Ureter (tissue), 1 donor: ENCODE measurements at places on chromosomes 2 and 18. TPM values are rescaled to one million over a fixed set of nuclear protein-coding genes. Genes with fewer than 3 reads are reported as not detected.

DNA sequence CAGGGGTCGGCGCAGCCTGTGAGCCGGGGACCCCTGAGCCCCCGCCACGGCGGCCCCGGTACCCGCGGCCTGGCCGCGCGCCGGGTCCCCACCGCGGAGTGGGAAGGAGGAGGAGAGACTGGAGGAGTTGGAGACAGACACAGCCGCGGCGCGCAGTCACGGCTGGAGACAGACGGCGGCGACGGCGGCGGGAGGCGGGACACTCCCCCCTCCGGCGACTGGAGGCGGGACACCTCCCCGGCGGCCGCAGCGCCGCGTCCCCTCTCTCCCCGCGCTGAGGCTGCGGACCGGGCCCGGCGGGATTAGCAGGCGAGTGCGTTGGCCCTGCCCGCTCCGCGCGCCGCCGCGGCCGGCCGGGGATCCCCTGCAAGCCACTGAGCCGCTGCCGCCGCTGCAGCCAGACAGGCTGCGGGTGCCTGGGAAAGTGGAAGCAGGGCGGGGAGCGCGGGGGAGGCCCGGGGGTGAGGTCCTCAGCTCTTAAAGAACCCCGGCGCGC lies 1.0 kb upstream of the LDLRAD4 start:
- DNase-seq, result peak; percentile 61

Gene CDH7
- not detected for total RNA-seq

- no peak for DNase-seq
Measured at GRCh38 chr2:181817509-181817908, 74.0 kb upstream of the ITPRID2 start.

- DNase-seq, result no peak
Measured at GRCh38 chr2:26475037-26475436, 2.9 kb downstream of the OTOF start.

GRCh38 chr2:182730486-182730885 lies 14.4 kb downstream of the DNAJC10 start:
- DNase-seq, result no peak

DNA sequence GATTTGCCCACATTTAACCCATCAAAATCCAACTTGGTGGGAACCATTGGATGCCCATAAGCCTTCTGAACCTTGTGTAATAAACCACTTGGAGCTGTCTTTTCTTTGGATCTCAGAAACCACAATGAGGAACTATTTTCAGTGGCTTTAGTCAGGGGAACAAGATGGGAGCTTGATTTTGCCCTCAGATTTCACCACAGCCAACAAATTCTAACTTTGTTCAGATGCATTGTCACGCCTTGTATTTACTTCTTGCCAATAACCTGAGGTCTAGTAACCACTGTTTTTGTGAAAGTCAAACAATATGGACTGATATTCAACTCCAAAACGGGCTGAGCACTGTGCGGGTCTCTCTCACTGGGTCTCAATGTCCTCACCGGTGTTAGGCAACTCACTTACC lies 508.2 kb downstream of the TNS1 start:
- no peak for DNase-seq

Gene KLF11
- total RNA-seq, result 18.8 TPM

- peak; percentile 76 for DNase-seq
Measured at GRCh38 chr2:176637486-176638166, 368.4 kb downstream of the MTX2 start.

DNA sequence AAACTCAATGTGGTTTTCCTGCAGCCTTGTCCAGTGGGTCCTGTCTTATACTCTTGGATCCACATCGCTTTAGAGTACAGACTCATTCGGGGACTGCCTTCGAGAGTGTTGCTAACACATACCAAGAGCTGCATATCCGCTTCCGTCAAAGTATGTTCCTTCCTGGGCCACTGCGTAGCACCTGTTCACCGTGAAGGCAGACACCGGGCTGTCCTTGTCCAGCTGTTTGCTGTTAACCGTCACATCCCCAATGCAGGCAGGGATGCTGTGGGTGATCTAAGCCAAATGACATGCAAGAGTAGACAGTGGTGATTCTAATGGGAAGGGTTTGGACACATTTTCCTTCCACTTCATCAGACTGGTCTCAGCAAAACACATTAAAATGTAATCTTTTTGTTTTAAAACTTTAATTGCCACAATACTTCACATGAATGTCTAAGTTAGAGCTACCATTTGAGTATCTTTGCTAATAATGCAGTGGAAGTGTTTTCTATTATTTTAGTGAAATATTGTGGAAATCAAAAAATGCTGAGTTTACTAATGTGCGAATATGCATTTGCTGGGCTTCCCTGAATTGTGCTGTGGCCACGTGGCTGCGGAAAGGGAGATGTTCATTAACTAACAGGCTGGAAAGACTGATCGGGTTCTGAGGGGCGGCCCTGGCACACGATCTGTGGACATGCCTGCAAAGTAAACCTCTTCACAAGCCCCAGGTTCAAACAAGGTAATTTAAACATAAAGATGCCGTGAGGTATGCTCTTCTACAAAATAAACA lies 169.1 kb downstream of the LAMA1 start:
- DNase-seq, result no peak

DNA sequence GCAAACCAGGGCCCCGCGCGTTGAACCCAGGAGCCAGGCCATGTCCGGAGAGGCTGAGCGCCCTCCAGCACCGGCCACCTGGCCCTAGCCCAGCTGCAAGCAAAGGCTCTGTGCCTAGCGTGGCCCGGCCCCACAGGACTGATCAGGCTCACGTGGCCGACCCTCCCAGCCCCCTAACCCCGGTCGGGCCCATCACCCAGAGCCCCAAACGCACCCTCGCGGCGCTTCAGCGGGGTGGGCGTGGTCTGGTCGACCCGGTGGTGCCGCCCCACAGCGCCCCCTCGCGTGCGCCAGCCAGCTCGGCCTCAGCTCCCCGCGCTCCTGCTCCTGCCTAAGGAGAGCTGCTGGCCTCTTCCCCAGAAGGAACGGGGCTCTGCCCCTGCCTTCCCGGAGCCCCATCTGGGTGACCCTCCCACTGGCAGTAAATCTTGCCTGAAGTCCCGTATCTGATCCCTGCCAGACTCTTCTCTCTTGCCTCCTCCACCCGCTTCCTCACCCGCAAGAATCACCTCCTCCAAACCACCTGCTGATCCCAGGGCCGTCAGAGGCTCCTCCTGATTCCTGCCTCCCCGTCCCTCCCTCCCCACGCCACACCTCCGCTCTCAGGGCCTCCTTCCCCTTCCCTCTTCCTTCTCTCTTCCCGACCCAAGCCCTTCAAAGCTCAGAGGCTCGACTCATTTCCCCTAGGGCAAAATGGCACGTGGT lies 12.3 kb upstream of the TEX51 start:
- peak; percentile 51 for DNase-seq

- DNase-seq, result no peak
Measured at GRCh38 chr2:169461143-169461542, 18.2 kb upstream of the BBS5 start.

GRCh38 chr2:10028407-10028987 lies 14.9 kb upstream of the KLF11 start:
- DNase-seq, result peak; percentile 40

DNA sequence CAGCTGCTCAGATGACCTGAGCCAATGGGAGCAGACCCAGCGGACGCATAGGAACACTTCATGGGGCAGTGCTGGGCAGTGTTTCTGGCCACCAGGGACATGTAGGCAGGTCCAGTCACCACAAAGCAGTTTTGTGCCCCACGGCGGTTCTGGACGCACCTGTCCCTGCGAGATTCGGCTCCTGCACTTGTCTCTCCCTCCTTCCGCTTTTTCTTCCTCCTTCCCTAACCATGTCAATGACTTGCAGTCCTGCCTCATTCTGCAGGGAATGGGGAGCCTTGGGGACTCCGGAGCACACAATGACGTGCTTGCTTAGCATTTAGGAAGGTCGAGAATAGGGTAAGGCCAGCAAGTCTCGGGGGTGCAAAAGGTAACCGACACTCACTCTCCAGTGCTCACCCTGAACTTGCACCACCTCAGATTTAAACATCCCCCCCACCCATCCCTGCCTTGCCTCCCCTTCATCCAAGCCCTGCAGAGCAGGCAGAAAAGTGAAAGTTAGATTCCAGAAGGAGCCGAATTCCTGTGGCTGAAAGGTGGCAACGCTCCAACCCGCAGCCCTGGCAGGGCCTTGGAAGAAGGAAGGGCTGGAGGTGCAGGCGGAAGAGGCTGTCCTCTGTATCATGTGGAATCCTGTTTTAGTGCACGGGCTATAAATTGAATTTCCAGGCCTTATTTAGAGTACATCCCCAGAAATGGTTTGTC lies 40.5 kb upstream of the ATG16L1 start:
- DNase-seq, result peak; percentile 74

DNA sequence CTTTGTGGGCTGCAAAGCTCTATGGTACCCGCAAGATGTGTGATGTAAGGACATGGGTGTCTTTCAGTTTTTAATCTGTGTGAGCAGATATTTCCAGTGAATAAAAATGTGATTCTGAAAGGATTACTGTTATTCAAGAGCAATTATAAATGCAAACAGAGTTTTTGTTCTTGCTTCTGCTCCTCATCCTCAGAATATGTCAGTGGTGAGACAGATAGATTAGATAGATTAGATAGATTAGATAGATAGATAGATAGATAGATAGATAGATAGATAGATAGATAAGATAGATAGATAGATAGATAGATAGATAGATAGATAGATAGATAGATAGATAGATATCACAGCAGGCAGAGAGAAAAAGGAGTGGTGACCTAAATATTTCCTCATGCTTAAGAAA lies 142.6 kb downstream of the RTN4 start:
- DNase-seq, result no peak

DNA sequence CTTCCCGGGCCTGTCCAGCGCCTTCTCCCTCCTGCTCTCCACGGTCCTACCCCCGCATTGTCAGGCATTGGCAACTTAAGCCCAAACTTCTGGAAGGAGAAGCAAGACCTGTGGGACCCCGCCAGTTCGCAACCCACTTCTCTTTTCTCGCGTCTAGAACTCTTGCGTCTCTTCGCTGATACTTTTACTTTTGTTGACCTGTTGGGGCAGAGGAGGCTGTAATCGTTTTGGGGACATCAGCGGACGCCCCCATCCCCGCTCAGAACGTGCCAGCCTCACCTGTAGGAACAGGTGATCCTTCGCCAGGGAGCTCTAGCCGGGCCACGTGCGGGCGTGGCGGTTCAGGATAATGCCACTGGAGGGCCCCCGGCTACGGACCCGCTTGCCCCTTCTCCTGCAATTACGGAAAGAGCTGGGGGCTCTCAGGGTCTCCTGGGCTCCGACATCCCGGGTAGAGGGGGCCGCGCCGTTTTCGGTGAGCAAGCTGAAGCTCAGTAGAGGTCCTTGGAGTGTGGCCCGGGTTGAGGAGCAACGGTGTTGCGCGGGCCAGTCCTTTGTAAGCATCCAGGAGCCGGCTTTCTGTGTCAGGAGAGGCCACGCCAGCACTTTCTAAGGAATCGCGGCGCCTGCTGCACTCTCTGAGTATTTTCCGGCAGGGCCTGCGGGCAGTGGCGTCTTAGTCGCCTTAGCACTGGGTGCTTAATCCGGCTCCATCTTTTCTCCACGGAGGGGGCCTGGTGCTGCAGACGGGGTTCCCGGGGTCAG lies 1.6 kb downstream of the MTCL1 start:
- DNase-seq, result peak; percentile 61

Gene SPP2
- total RNA-seq, result not detected

DNA sequence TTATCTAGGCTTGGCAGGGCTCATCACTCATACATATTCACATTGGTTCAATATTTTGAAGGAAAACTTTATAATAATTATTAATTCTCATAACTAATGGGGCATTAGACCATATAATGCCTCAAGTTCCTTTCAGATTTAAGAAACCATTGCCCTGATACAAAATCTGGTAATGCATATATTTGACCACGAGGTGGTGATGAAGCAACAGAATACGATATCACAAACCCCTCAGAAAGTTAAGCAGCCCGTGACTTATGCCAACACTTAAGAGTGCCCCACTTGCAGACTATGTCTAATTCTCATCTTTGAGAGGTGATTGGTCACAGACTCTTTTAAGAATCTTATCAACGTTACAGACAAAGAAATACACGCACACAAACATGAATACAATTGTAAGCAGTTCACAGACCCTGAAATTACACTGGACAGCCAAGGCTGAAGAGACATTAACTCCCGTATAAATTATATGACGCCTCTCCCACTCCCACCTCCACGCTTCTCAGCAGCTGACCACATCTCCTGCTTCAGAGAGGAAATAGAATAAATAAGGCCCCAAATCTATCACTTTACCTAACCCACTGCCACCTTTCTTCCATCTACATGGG lies 20.7 kb upstream of the DNAH6 start:
- DNase-seq, result no peak

Gene CPS1
- 3.9 TPM for total RNA-seq

DNA sequence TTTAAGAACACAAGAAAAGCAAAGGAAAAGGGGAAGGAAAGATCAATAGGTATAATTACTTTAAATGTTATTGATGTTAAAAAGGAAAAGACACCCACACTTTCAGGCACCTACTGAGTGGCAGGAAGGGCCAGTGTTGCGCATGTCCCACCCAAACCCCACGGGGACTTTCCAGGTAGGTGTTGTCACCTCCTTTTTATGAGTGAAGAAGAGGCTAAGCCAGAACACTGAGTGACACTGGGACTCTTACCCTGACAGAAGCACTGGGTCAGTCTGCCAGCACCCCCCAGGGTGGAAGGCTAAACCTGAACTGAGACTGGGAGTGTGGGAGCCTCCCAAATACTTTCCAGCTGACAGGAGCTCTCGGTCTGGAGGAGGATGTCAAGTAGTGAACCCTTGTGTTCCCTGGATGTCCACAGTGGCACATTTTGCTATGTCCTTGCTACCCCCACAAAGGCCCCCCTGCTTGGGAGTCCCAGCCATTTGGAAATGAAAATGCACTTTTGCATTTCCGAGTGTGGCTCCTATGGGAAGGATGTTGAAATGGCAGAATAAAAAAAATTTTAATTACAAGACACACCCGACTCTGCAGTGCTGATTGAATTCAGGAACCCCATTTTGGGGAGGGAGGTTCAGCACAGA lies 90.9 kb upstream of the SMAD2 start:
- peak; percentile 13 for DNase-seq

Gene TUBB6
- 101 TPM for total RNA-seq

GRCh38 chr2:146997488-146997887 lies 847.3 kb upstream of the ACVR2A start:
- DNase-seq, result no peak

DNA sequence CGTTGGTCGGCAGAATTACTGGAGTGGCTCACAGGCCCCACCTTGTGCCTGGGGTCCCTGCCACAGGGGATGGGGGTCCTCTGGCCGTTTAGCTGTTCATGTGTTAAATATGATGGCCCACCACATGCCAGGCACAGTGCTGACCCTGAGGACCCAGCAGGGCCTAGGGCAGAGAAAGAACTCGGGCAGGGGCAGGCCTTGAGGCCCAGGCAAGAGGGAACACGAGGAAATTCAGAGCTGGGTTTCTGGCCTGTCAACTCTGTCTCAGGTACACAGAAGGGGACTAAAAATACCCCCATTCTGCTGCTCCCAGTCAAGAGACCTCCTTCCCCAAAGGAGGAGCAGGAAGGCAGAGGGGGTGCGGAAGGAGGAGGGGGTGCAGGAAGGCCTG lies 66.2 kb downstream of the DNMT3A start:
- DNase-seq, result no peak

GRCh38 chr2:236935631-236936445 lies 149.9 kb upstream of the COPS8 start:
- peak; percentile 28 for DNase-seq

Gene TEX44
- total RNA-seq, result not detected
